NCI-H748 treated with DMSO at 0.1 percent for 48 hours (cell line): ENCODE measurements at places on chromosomes 11 and 22.
A peak's percentile ranks its signal among the peaks of the same experiment; 100 is the strongest.

- no peak for DNase-seq
Observed at GRCh38 chr11:134471087-134471715, 59.2 kb upstream of the B3GAT1 start.

- DNase-seq, result no peak
Observed at GRCh38 chr11:10233581-10233980, 60.4 kb downstream of the SBF2 start.

- no peak for DNase-seq
Observed at GRCh38 chr11:72111300-72112142, 974 bp downstream of the ANAPC15 start.

DNA sequence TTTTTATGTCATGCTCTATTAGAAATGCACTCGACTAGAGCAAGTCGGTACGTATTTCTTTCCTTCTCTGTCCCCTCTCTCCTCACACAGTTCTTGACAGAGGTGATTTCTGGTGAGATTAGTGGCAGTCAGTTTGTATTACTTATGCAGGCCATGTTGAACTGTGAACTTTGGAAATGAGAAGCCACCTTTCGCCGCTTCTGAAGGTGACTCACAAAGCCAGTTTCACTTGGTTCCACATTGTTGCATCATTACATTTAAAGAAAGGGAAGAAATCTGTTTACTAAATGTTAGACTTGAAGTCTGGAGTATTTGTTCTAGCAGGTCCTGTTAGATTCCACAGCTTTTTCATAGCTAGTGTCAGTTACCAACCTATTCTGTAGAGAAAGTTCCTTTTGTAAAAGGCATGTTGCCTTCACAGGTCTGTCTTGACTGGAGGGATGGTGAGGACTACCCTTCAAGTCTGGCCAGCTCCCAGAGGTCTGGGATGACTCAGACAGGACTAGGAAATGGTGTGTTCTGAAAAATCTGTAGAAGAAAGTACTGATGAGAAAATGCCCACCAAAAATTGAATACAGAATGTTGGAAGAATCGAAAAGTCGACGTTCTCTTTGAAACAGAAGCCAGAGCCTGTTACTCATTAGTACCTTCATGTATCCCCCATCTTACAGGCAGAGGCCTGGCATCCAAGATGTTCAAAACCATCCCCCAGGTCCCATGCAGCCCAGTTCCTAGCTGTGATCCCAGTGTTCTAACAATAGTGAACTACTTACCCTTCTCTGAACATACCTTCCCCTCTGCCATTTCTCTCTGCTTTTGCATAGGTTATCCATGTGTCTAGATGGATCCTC lies 181.4 kb downstream of the DBX1 start:
- DNase-seq, result no peak

- no peak for DNase-seq
Observed at GRCh38 chr11:64607381-64607985, 16.5 kb downstream of the SLC22A12 start.

GRCh38 chr22:44956840-44957767 lies 52.7 kb downstream of the PHF21B start:
- no peak for DNase-seq

DNA sequence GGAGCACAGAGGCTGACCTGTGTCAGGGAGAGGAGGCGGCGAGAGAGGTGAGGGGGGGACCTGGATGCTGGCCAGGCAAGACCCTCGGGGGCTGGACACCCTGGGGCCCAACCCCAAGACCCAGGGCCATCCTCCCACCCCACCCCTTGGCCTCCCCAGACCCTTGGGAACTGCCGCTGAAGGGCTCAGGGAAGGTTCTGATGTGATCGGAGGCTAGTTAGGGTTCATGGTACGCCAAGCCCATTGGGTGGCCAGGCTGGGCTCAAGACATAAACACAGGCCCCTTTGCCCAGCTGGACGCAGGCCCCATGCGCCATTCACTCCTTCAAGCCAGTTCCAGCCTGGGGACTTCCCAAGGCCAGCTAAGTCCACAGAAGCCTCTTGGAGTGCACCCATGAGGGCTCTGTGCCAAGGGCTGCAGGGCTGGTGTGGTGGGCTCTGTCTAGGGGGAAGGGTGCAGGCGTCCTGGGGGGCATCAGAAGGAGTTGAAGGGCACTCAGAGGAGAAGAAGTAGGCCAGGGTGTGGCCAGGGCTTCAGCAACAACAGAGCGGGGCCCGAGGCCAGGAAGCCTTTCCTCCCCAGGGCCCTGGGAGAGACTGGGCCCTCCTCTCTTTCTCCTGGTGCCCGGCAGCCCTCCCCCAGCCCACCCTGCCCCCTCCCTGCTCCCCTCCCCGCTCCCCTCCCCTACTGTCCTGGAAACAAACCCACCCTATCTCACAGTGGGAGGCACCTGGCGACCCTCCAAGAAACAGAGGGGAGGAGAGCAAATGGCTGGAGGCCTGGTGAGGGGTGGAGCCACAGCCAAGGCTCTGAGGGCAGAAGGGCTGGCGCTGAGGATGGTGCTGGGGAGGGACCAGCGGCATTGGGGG lies 12.9 kb downstream of the TSPAN32 start:
- no peak for DNase-seq

DNA sequence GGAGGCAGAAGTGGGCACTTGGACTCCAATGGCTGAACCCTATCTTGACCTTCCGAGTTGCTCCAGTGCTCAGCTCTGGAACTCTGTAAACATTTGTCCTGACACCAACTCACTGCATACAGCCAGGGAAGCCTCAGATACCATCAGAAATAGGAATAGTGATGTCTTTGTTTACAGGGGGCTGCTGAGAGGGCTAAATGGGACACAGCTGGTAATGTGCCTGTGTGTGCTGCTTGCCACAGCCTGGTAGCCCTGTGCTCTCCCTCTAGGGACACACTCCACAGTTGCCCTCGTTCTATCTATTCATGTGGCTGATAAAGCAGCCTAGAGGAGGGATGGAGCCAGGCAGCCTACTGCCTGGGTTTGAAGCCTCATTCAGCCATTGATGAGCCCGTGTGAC lies 559.8 kb downstream of the MIAT start:
- no peak for DNase-seq

- DNase-seq, result no peak
Observed at GRCh38 chr11:73265278-73265810, 6.8 kb upstream of the P2RY6 start.

DNA sequence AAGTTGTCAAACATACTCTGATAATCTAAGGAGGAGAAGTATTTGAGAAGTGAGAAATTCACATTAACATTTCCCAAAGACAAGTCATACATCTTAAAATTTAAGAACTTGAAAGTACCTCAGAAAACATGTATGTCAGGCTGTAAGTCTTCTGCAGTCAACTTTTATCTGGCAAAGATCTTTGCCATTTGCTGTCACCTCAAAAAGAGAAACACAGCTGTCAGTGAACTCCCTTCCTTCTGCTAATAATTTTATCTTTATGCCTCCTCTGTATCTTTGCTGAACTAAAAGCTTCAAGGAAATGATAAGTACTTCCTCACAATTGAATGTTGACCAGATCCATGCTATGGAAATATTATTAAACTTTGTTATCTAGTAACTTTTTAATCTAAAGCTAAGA lies 18.7 kb downstream of the TTC17 start:
- DNase-seq, result no peak

- DNase-seq, result no peak
Observed at GRCh38 chr11:134004496-134005172, 47.9 kb upstream of the IGSF9B start.

GRCh38 chr22:38416621-38417251 lies 38.3 kb downstream of the KCNJ4 start:
- DNase-seq, result no peak

GRCh38 chr22:45240810-45241631 lies at the start of gene KIAA0930:
KIAA0930 (minus strand) TSS chr22:45240894; CDS start chr22:45240703, 191 bp downstream.
- DNase-seq, result peak; percentile 54

GRCh38 chr11:95330302-95330701 lies 99.3 kb upstream of the SESN3 start:
- DNase-seq, result no peak

DNA sequence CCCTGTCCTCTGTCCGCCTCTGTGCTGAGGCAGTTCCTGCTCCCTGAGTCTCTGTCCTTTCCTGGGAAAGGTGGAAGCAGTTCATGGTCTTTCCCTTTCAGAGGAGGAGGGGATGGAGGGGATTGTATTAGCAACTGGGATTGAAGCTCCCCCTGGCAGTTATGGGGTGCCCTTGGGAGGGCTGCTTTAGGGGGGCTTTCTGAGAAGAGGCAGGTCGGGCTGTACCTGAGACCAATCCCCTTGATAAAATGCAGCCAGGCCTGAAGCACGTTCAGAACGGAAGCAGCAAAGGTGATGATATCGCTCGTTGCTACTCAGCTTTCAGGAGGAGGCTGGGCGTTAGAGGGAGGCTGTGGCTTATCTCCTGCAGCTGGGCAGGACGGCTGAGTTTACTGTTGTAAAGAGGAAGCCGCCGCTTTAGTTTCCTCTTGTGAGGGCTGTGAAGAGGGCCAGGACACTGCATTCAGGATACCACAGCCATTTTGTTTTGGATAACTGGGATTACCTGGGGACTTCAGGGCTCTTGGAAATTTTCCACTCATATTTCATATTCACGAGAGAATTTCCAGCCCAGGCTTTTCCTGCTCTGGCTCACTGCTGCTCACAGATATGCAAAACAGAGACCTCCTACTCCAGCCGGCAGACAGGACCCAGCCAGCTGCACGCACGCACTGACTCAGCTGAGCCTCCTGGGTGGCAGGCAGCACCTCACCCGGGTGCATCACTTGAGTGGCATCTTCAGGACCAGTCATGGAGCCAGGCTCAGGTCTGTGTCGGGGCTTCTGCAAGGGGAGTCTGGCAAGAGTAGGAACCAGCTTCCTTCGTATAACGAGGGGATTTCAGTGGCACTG lies 798 bp downstream of the AMPD3 start:
- peak; percentile 60 for DNase-seq

DNA sequence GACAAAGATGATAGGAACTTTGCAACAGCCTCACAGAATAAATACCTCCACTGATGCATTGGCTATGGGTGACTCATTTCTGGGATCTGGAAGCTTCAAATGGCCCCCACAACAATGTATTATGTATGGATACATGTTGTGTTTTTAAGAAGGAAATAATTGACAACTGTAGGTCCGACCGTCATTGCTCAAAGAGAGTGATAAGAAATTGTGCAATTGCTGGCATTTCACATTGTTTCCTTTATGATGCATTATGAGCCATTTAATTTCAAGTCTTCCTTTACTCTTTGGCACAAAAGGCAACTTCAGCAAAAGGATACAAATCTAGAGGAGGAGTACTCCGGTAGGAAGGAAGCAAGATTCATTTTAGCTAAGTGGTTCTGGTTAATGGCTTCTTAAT lies 2.0 kb downstream of the ANO3 start:
- no peak for DNase-seq

- DNase-seq, result no peak
Observed at GRCh38 chr22:25540908-25541660, 23.4 kb upstream of the GRK3 start.

GRCh38 chr11:134024420-134025081 lies 44.3 kb upstream of the JAM3 start:
- no peak for DNase-seq

- DNase-seq, result no peak
Observed at GRCh38 chr11:121740902-121741301, 288.1 kb upstream of the SORL1-AS1 start.

- DNase-seq, result no peak
Observed at GRCh38 chr11:116136987-116137674, 632.9 kb upstream of the CADM1 start.

DNA sequence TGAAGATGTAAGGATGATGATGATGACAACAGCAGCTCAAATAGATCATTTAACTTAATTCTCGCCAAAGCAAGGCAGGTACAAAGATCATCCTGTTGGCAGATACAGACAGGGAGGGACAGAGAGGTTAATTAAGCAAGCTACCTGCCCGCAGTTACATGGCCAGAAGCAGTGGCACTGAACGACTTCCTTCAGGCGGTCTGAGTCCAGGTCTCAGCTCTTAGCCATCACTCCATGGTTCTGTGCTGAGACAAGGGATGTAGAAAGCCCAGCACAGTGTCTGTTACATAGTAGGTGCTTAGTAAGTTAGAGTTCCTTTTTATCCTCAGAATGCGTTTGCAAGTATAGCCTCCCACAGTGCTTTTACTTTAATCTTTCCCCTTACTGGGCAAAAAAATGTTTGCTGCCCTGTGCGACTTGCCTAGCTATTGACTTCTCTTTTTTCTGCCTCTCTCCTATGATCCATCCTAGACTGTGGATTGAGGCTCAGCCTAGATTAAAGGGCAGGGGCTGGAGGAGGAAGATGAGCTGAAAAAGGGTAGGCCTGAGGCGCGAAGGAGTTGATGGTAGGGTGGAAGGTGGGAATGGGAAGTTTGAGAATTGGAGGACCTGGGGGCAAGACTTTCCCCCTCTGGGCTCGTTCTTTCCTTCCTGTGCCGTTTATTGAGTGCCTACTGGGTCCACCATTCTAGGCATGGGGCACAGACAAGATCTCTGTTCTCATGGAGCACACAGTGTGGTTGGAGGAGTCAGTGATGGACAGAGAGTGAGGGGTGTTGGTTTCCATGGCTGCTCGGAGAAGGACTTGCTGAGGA lies 108.2 kb upstream of the OR4B1 start:
- DNase-seq, result no peak

- no peak for DNase-seq
Observed at GRCh38 chr11:125535585-125535984, 33.7 kb upstream of the EI24 start.

DNA sequence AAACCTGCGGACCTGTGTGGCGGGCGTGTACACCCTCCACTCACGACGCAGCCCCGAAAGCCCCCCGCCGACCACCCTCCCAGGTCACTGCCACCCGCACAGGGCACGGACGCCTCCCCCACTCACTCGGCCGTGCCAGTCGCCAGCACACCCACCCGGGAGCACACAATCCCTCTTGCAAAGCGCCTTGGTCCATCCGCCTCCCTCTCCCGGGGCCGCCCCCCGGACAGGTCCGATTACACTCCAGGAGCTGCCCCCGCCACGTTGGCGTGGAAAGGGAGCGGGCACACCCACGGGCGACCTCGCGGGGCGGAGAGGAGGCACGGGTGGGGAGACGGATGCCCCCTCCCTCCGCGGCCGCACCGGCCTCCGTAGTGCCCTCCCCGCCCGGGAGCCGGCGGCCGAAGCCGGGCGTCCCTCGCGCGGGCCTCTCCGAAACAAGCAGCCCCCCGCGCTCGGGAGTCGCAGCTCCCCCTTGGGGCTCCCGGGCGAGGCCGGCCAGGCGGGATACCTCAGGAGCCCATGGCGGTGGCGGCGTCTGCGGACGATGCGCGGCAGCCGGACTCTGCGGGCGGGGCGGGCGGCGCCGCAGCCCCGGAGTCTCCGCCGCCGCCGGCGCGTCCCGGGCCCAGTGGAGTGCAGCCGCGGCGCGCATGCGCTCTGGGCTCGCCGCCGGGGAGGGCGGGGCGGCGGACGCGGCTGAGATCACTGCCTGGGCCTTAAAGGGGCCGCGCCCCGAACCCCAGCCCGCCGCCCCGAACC lies at the start of gene TMEM184B:
TMEM184B (minus strand) TSS at position 638 of the 762 bp plus-strand sequence. CDS start 25,049 bp downstream, outside the sequence.
- peak; percentile 7 for DNase-seq

GRCh38 chr11:19083166-19083565 lies 22.6 kb upstream of the MRGPRX2 start:
- no peak for DNase-seq

GRCh38 chr11:6705905-6706535 lies 22.9 kb upstream of the MRPL17 start:
- no peak for DNase-seq

GRCh38 chr11:103601225-103601846 lies 435.1 kb upstream of the DDI1 start:
- DNase-seq, result peak; percentile 44
